ENCODE measurements at places on chromosomes 5 and 9.

GRCh38 chr5:29203049-29203448 lies 1990.4 kb upstream of the CDH6 start:
- no peak for DNase-seq

GRCh38 chr9:115115924-115116323 lies 2.0 kb downstream of the TNC start:
- no peak for DNase-seq

- DNase-seq, result no peak
These were observed 44.7 kb upstream of the AKNA start for GRCh38 chr9:114432323-114433067.

DNA sequence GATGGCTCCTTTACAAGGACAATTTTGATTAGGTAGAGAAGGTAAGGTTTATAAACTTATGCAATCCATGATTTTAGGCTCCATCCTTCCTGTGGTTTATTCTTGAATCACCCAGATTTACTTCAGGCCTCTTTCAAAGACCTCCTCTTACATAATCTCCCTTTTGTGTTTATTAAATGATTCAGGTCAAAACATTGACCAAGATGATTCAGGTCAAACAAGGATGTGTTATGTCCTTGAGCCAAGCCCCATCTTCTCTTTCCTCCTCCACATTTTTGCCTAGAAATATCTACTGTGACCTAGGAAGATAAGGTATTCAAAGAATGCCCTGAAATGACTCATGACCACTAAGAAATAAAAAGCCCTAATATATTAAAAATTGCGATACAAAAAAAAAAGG lies 31.8 kb upstream of the TLR4 start:
- DNase-seq, result no peak

DNA sequence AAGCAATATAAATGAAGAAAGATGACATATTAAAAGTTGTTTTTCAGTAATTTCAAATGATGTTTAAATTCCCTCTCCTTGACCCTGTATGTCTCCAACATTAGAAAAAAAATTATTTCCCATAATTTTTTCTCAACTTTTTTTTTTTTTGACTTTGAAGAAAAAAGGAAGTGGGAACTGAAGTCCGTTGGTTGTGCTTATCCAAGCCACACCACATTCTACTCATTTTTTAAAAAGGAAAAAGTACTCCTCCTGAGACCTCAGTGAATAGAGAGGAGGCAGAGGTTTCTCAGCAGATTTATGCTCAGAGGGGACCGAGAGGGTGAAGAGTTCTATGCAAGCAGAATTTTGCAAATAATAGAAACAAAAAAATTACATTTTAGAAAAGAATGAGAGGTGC lies 123.3 kb downstream of the PCSK5 start:
- DNase-seq, result no peak

GRCh38 chr9:106929471-106930177 lies 66.7 kb downstream of the ZNF462 start:
- DNase-seq, result no peak

DNA sequence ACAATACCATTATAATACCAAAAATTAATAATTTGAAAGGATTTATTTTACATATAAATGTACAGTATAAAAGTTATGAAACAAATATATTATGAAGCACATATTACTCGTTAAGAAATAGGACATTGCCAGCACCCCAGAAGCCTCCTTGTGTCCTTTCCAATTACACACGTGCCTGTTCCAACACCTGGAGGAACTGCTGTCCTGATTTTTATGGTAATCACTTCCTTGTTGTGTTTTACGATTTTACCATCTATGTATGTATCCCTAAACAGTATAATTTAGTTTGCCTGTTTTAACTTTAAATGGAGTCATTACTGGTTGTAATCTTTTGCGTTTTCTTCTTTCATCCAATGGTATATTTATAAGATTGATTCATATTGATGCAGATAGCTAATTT lies 105.0 kb downstream of the CDC42SE2 start:
- no peak for DNase-seq

Data from activated T-cell treated with anti-CD3 and anti-CD28 coated beads for 1 hour (primary cell).